A172 (cell line): ENCODE measurements at places on chromosomes 7 and 10. TPM values are rescaled to one million over a fixed set of nuclear protein-coding genes. Genes with fewer than 3 reads are reported as not detected.

DNA sequence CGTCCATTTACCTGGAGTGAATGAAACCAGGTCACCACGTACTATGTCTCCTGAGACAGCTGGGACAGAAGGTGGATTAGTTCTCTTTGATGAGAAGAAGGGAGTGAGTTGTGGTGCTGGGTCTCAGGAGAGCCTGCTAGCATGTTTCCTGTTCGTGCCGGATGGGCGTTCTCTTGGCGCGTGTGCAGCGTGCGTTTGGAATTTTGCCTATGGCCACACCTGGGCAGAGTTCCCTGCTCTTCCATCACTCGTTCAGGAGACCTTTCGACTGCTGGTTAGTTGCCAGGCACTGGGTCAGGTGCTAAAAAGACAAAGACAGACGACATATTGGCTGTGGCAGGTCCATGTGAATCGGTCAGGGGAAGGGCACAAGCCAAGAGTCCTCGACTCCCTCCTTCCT, 90.3 kb downstream of the TRRAP start:
- no peak for DNase-seq

DNA sequence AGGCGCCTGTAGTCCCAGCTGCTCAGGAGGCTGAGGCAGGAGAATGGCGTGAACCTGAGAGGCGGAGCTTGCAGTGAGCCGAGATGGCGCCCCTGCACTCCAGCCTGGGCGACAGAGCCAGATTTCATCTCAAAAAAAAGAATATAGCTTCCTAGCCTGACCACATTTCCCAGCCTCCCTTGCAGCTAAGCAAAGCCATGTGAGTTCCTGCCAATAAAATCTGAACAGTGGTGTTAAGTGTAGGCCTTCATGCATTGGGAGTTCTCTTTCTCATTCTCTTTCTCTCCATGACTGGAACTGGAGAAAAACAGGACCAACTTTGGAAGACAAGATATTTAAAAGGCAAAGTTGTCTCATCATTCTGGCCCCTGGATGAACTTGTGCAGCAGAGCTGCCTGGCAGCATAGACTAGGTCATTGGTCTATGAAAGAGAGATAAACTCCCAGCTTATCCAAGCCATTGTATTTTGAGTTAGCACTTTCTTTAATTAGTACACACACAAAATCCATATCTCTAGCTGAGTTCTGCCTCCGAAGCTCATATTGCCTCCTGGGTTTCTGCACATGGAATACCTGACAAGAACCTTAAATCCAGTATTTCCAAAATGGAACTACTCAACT, 60.8 kb downstream of the TSPAN12 start:
- DNase-seq: no peak

DNA sequence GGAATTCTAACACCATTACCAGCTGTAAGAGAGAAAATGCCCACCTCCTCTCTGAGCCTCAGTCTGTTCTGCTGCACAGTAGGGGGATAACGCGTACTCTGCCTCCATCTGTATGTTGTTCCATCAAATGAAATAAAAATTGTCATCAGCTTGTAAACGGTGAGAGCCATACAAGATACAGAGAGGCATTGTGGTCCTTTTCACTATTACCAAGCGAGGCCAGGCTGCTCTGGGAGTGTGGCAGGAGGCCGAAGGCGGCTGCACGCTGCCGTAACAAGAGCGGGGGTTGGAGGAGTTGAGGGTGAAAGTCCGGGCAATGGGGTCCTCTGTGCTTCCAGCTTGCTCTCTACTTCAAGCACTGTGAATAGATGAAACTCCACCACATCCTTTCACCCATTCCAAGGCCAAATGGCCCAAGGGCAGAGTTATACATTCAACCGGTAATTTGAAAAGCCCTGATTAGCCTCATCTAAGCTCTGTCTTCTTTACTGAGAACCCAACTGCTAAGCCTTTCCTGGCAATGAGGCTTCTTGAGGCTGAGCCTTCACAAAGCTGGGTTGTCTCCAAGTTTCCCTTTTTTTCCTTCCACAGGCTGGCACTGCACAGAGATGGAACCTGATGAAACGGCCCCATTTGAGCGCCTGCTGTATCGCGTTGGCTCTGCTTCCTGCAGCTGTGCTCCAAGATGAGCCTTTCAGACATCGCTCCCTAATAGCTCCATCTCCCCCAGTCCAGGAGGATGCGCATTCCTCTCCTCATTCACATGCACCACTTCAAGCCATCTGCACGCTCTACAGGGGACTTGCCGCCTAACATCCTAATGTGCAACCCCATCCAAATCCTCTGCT, 47.2 kb downstream of the PYROXD2 start:
- no peak for DNase-seq

DNA sequence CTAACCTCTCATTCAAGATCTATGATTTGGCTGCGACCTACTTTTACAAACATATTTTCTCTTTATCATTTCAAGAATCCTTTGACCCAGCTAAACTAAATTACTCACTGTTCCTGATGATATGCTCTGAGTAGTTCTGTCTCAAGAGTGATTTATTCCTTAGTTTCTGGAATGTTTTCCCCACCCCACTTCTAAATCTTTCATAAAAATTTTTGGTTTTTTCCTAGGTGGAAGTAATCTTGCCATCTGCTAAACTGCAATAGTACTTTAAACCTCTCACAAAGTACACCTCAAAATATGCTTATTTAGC, 170.8 kb downstream of the DNAJC1 start:
- DNase-seq: peak; percentile 15

- peak; percentile 22 for DNase-seq
Measured at GRCh38 chr10:22505911-22506685, 160.8 kb downstream of the SPAG6 start.

DNA sequence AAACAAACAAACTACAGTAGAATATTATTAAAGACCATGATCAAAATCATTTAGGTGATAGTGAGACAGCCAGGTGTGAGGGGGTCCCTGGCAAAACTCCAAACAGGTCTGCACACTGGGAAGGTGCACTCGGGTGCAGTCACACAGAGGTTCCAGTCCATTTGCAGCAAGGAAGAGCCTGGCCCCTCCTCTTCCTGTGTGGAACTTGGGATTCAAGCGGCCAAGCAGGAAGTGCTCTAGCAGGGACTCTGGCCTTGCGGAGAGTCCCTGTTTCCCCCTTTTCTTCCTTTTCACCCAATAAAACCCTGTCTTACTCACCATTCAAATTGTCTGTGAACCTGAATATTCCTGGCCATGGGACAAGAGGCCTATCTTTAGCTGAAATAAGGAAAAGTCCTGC, 181.8 kb downstream of the LRRTM3 start:
- DNase-seq: no peak

GRCh38 chr7:90347759-90348158, 1.2 kb downstream of the GTPBP10 start:
- no peak for DNase-seq

Gene FAM185A
- total RNA-seq: 12.1 and 12.5 TPM in 2 replicates

Gene GOLGA7B
- total RNA-seq: 1.2 and 1.9 TPM in 2 replicates
